NCI-H69 (cell line): ENCODE measurements at places on chromosomes 2 and 18.

GRCh38 chr2:236527159-236527630 is 42.4 kb upstream of the ACKR3 start:
- DNase-seq = no peak

- peak; percentile 85 for DNase-seq
These were observed 66.9 kb upstream of the RBM44 start for GRCh38 chr2:237731663-237732062.

DNA sequence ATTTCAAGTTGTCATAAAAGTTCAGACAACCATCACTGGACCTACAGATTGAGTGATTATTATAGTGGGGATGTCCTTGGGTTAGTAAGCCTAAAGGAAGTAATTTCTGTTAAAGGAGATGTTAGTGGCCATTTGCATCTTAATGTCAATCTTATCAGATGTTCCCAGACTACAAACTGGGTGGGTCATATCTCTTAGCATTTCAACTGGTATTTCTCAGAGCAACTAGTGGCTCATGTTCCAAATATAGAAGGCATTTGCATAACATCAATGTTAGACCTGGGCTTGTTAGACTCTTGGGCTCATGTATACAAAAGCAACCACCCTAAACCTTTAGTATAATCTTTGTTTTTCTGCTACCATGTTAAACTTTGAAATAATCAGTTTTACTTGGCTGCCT is 17.9 kb downstream of the PLEKHA3 start:
- no peak for DNase-seq

GRCh38 chr2:28233164-28233676 is 159.4 kb upstream of the FOSL2 start:
- DNase-seq = no peak

DNA sequence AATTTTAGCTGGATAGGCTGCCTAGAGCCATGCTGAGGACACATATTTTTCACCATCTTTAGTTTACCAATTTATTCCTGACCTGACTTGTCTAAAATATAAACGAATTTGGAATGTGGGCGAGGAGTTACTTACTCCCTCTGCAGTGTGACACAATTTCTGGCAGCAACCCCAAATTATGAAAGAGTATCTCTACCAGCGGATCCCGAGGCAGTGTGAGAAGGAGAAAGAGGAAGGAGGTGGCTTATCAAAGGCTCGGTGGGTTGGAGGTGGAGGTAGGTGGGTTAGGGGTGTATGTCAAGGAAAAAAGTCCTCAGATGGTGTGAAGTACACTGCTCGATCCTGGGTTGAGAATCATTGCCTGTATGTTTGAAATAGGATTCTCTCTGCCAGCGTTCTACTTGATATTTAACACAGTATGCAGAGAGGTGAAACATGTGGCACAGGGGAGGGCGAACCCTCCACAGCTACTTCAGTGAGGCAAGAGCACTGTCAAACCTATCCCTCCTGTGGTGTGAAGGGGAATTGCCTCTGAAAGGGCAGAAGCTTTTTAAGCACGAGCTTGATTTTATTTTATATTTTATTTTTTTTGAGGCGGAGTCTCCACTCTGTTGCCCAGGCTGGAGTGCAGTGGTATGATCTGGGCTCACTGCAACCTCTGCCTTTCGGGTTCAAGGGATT is 76.0 kb downstream of the RFTN2 start:
- no peak for DNase-seq

DNA sequence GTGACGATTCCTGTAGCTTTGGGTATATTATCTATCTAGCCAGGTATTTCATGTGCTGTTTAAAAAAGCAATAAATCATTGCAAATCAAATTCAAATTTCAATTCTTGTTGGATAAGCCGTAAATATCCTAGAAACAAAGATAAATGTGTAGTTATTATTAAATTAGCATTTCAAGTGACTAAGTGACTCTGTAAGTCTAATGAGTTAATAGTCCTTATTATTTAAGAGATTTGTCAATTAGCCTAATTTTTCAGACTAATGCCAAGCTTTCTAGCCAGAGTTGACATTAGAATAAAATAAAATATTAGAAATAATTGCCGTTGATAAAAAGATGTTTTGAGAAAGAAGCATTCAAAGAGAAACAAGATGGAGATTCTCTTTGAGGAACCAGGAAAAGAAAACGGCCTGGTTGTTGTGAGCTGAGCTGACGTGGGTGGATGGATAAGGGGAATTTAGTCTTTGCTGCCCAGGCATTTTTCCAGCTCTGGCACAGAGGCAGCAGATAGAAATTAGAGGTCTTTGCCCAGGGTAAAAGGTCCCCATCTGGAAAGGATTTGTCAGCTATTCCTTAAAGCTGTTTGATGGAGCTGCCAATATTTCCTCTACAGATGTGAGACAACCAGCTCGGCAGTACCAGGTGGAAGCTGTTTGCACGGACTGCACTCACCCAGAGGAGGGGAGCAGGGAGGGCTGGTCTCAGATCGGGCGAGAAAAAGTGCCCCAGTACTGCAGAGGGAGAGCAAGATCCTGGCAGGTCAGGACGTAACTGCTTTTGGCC is 117.3 kb upstream of the SEC11C start:
- peak; percentile 29 for DNase-seq

- no peak for DNase-seq
These were observed 69.9 kb downstream of the ITGA4 start for GRCh38 chr2:181527058-181527457.

DNA sequence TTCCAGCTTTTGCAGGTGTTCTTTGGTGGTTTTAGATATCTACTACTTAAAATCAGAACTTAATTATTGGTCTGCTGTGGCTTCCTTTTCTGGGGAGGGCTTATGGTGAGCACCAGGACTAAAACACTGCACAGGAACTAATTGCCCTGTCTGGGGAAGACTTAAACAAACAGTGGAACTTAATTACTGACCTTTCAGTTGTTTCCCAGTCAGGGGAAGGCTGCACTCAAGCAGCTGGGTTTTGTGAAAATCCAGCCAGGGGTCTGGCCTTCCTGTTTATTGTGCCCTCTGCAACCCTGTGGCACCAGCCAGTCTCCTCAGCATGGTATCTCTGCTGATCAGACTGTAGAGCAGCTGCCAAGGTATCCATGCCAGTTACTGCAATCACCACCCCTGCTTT is 398.2 kb downstream of the ADCYAP1 start:
- DNase-seq = peak; percentile 100

DNA sequence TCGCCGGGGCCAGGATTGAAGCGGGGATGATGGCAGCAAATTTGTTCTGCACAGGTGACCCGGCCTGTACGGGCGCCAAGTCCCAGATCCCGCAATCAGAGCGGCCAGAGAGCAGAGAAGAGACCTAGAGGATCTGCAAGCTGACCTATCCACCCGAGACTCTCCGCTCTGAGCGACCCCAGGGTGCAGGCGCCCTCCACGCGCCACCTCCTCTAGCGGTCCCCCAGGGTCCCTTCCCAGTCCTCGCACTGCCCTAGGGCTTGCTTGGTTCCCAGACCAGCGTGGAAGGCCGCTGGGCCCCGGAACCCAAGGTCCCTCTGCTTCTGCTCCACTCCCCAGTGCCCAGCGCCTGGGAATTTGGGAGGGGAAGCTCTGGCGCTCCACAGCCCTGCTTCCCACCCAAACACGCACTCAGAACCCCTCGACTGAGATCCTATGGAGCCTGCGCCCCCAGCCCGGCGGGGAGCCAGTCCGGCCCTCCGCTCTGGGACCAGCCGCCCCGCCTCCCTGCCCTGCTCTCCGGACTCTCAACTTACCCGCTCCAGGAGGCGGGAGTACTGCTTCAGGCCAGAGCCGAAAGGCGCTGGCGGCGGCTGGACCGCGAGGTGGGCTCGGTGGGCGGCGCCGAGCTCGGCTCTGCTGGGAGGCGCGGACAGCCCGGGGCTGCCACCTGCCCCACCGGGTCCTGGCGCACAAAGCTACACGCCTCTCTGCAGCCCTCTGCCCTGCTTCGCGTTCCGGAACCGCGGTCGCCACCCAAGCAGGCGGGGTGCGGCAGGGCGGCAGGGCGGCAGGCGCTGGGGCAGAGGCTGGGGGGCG is 3.0 kb upstream of the SIX3 start:
- DNase-seq = peak; percentile 73

DNA sequence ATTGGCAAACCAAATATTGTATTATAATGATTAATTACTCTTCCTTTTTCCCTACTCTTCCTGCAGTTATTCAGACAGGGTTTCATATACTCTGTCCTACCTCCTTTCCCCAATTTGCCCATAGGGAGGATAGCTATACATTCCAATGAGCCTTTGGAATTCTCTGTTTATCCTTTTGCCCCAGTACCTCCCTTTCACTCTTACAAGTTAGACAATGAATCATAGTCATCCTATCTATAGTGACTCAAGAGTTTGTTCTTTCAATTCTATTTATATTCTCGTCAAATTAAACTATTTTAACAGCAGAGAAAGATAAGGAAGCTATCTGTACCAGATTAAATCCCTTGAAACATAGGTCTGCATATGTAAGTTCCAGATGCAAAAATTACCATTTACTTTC is 437.5 kb downstream of the NR4A2 start:
- no peak for DNase-seq

DNA sequence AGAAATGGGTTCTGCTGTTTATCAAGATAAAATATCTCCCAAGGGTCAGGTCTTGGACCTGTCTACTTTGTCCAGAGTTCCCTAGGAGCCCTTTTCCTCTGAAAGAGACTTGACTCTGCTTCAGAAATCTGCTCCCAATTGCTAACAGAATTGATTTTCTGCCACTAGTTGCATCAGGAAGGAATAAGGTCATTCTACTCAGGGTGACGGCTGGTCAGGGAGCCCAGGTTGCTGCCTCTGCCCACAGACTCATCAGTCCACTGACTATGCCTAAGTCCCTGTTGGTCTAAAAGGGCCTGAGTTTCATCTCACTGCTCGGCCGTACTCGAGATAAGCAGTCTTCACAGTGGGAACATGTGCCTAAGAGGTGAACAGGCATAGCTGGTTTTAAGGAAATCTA is 61.2 kb downstream of the EVA1A start:
- DNase-seq = no peak

DNA sequence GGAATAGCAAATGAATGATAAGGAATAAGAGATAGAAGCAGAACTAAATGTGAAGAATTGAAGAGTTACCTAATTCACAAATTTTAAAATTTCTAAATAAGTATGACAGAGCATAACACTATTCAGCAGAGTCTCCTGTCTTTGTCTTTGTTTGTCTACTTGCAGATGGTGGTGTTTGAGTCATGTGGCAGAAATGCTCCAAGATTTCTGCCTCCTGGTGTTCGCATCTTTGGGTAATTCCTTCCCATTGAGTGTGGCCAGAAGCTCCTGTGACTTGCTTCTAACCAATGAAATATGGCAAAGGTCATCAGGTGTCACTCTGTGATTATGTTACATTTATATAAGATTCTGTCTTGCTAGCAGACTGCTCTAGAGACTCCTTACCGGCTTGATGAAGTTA is 45.6 kb upstream of the GALNT3 start:
- no peak for DNase-seq

DNA sequence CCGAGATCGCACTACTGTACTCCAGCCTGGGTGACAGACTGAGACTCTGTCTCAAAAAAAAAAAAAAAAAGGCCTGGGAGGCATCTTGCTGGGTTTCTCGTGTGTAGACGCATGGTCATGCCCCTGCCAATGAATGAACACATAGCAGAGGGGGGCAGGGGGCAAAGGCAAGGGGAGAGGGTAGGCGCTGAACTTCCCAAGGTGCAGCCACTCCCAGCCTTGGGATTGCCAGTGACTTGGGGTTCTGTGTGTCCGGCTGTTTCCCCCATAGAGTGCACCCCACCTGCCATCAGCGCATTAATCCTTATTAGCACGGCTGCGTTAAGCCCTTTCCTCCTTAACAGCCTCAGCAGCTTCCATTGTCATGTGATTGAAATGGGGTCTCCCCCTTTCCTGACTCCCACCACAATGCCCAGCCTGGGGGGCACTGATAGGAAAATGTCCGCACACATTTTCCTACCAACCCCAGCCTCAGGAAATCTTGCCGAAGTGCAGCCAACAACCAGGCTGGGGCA is 225.8 kb downstream of the CELF4 start:
- no peak for DNase-seq

GRCh38 chr2:229849073-229849472 is 72.7 kb downstream of the TRIP12 start:
- no peak for DNase-seq

DNA sequence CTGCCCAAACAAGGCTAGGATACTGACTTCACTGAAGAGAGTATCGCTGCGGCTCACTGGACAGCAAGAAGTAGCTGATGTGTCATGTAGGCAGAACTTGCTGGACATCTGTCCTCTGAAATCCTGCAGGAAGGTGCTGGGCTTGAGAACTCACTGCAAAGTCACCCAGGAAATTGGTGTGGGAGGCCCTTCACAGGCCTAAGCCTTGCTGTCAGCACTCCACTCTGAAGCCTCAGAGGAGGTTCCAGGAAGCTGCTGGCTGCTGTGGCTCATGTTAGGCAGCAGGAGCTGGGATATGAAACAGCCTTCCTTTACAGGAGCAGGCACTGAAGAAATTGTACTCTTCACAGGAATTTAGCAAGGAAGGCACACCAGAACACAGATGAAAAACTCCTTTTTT is 88.3 kb upstream of the CCDC68 start:
- no peak for DNase-seq

- DNase-seq = no peak
These were observed 191.0 kb downstream of the C1D start for GRCh38 chr2:67871686-67872412.

- no peak for DNase-seq
These were observed 195.4 kb upstream of the CWC22 start for GRCh38 chr2:180202467-180202951.

DNA sequence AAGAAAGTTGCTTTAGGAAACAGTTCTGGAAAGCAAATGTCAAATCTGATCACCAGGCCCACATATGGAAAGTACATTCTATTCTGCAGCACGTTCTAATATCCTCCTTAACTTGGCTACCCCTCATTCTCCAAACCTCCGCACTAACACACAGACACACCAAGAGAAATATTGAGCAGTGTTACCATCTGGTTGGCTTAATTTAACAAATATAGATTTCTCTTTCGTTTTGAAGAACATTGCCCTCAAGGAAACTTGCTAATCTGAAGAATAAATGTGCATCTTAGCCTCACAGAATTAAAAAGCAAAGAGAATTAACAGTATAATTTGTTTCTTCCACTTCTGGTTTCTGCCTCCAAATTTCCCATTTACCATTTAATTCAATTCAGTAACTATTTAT is 72.8 kb upstream of the TTC39C start:
- DNase-seq = no peak

GRCh38 chr2:204255526-204255925 is 289.7 kb upstream of the PARD3B start:
- DNase-seq = no peak

GRCh38 chr2:239898292-239898925 is 126.7 kb downstream of the NDUFA10 start:
- no peak for DNase-seq

- DNase-seq = no peak
These were observed 121.8 kb upstream of the SMAD7 start for GRCh38 chr18:49072524-49072934.

GRCh38 chr2:171608168-171608567 is 79.1 kb upstream of the DYNC1I2 start:
- no peak for DNase-seq
